Occipital lobe (tissue), 3 donors: ENCODE measurements at places on chromosomes 7 and 10. TPM values are rescaled to one million over a fixed set of nuclear protein-coding genes. Genes with fewer than 3 reads are reported as not detected.

The IMPDH1 gene
- total RNA-seq = 27.0 TPM

The SPDYE5 gene
- not detected for total RNA-seq

The PRPS1L1 gene
- total RNA-seq = not detected

The ABCB8 gene
- total RNA-seq = 24.3 TPM

The PARD3 gene
- total RNA-seq = 20.6 TPM

The FZD1 gene
- 10.0 TPM for total RNA-seq

The PRTFDC1 gene
- 35.7 TPM for total RNA-seq

The VIM gene
- 289 TPM for total RNA-seq

The MNX1 gene
- not detected for total RNA-seq

The CTAGE8 gene
- total RNA-seq = not detected

The AKR1D1 gene
- not detected for total RNA-seq

The ZMIZ2 gene
- total RNA-seq = 12.6 TPM

The SLC13A4 gene
- total RNA-seq = 7.6 TPM

The EPO gene
- total RNA-seq = not detected

The CYP2C8 gene
- 3.4 TPM for total RNA-seq

The SEM1 gene
- total RNA-seq = 22.0 TPM

The ANXA7 gene
- 34.3 TPM for total RNA-seq

The MSANTD7 gene
- total RNA-seq = 34.3 TPM

The GSAP gene
- 12.6 TPM for total RNA-seq

The DKK1 gene
- total RNA-seq = 4.5 TPM

The ZNF804B gene
- 4.2 TPM for total RNA-seq

The ZDHHC6 gene
- total RNA-seq = 28.4 TPM

The EPHB4 gene
- total RNA-seq = 8.4 TPM

The NPC1L1 gene
- 0.16 TPM for total RNA-seq

The ELFN1 gene
- total RNA-seq = 9.5 TPM

The CCDC146 gene
- total RNA-seq = 15.4 TPM

The CPA2 gene
- not detected for total RNA-seq

The FOXI2 gene
- total RNA-seq = not detected

The SKIDA1 gene
- total RNA-seq = 9.4 TPM

The COG5 gene
- 46.2 TPM for total RNA-seq

The MYOZ1 gene
- total RNA-seq = 0.78 TPM

The RNF32 gene
- 2.2 TPM for total RNA-seq

The CC2D2B gene
- 2.0 TPM for total RNA-seq

The LIPN gene
- total RNA-seq = not detected

The SKAP2 gene
- 1.2 TPM for total RNA-seq

The TBX20 gene
- total RNA-seq = not detected

The HTR7 gene
- total RNA-seq = 8.0 TPM

The CHAT gene
- total RNA-seq = 0.62 TPM

The NCF1 gene
- total RNA-seq = not detected

The PLCE1 gene
- total RNA-seq = 10.1 TPM

The MRLN gene
- not detected for total RNA-seq

The ABCB4 gene
- total RNA-seq = 0.47 TPM

The VPS37D gene
- total RNA-seq = 21.5 TPM

The TAS2R4 gene
- total RNA-seq = 4.5 TPM

The SFR1 gene
- total RNA-seq = 20.1 TPM

The ENKUR gene
- total RNA-seq = 5.0 TPM

The LIPF gene
- not detected for total RNA-seq

The UNC5B gene
- 3.9 TPM for total RNA-seq
